ENCODE measurements at places on chromosomes 12 and 14. TPM values are rescaled to one million over a fixed set of nuclear protein-coding genes. Genes with fewer than 3 reads are reported as not detected.
A peak's percentile ranks its signal among the peaks of the same experiment; 100 is the strongest.

DNA sequence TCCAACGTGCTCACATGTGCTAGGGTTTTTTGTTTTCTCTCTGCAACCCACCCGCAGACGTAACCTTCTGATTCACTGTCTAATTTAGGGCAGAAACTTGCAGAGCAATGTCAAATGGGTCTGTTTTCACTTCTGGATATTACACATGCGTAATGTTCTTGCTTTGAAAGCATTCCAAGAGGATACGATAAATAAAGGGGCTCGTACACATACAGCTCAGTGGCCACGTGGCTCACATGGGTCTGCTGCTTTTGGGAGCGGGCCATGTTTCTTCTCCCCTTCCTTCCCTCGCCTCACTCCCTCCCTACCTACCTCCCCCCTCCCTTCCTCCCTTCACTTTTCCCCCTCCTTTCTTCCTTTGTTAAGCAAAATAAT lies 23.4 kb downstream of the CACNA1C start:
- DNase-seq: no peak

The COCH gene
- polyA plus RNA-seq: 0.66 TPM

The DUSP16 gene
- 4.2 TPM for polyA plus RNA-seq

GRCh38 chr14:56821805-56822610 lies 11.7 kb upstream of the OTX2 start:
- no peak for DNase-seq

- no peak for DNase-seq
Measured at GRCh38 chr12:51393676-51394545, 2.7 kb upstream of the GALNT6 start.

- no peak for DNase-seq
Measured at GRCh38 chr14:32635061-32635719, 303.5 kb upstream of the NPAS3 start.

The OR11H7 gene
- polyA plus RNA-seq: not detected

The RNF212B gene
- polyA plus RNA-seq: not detected

The SERPINA5 gene
- 13.2 TPM for polyA plus RNA-seq

- DNase-seq: peak; percentile 57
Measured at GRCh38 chr12:110844551-110845338, 2.0 kb upstream of the CCDC63 start.

DNA sequence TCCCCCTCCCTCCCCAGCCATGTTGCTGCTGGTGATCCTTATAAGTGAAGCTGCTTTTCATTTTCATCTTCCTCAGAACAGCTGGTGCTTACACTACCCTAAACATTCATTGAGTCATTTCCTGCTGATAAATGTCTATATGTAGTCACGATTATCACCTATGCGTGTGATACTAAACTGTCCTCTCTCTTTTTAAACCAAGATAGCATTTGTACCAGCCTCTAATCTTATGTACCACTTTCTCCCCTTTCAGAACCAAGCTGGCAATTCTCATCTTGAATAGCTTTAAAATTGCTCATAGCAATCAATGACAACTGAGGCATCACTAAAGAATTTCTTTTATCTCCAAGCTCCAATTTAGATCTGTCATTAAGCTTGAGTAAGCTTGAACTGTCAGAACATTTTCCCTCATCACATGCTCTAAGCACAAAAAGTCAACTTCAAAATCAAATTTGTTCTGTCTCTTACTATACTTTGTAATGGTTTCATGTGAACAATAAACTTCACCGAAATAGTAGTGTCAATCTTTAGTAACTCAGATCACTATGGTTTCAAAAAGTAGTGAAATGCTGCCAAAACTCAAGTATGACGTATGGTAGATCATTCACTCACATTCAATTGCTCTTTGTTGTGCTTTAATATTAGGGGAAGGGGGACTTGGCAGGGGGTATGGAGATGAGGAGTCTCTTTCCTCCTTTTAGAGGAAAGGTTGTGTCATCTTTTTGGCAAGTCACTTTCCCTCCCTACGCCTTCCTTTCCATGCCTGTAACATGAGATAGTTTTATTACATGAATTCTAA lies 178.1 kb upstream of the NOVA1 start:
- no peak for DNase-seq

The KCNC2 gene
- not detected for polyA plus RNA-seq

The ACSM4 gene
- not detected for polyA plus RNA-seq

GRCh38 chr14:106024983-106025604 lies 498.7 kb downstream of the TMEM121 start:
- no peak for DNase-seq

- DNase-seq: no peak
Measured at GRCh38 chr14:22994762-22995275, 12.5 kb upstream of the AJUBA start.

GRCh38 chr12:89960011-89960507 lies 251.4 kb upstream of the ATP2B1 start:
- no peak for DNase-seq

DNA sequence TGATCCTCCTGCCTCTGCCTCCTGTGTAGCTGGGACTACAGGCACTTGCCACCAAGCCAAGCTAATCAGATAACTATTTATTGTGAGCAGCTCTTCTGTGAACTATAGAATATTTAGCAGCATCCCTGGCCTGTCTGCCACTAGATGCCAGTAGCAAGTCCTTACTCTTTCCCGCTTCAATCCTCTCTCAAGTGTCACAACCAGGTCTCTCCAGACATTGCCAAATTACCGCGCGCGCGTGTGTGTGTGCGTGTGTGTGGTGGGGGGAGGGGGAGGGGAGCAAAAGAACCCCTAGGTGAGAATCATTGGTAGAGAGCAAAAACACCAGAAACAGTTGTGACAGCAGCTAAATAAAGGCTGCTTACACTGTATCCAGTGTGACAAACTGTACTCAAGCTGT lies 49.9 kb downstream of the PPP2R5E start:
- DNase-seq: peak; percentile 34

DNA sequence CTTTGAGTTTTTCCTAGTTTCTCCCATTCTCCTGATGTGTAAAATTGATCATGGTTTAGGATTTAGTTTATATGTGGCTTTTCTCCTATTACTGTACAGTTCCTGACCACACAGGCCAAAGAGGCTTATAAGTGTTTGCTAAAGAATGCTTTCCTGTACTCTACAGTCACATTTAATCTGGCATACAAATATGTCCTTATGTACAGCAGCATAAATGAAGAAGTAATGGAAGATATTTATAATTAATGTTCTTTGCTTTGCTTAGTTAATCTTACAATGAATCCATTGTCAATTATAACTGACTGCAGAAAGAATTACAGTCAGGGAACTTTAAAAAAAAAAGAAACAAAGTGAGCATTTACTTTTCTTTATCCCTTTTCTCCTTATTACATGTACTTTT lies 293.9 kb downstream of the KCNC2 start:
- no peak for DNase-seq

DNA sequence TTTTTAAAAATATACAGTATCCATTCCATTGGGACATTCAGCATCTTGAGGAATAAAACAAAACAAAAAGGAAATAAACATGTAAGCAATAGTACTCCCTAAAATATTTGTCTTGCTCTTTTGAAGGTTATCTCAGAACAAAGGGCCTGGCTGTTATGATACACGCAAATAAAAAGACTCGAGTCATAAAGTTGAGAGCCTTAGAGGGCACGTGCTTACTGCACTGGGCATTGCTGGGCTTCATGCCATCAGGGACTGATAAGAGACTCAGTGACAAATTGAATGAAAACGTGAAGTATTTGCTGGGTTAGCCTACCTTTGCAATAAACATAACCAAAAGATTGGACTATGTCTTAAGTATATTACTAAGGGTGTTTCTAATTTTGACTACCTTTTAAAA lies 118.9 kb downstream of the SLC35F4 start:
- no peak for DNase-seq

DNA sequence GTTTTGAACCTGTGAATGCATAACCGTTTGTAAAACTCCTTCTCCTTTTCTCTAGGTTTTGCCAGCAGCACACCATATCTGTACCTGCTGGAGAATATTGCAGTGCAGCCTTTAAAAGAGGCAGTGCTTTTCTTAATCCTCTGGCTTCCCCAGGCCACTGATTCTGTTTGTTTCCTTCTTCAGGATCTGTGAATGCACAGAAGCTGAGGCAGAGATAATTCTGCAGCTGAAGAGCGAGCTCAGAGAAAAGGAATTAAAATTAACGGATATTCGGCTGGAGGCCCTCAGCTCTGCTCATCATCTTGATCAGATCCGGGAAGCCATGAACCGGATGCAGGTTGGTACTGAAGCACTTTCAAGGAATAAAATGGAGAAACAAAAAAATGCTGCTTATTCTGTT lies 348.7 kb downstream of the NAV3 start:
- DNase-seq: no peak

DNA sequence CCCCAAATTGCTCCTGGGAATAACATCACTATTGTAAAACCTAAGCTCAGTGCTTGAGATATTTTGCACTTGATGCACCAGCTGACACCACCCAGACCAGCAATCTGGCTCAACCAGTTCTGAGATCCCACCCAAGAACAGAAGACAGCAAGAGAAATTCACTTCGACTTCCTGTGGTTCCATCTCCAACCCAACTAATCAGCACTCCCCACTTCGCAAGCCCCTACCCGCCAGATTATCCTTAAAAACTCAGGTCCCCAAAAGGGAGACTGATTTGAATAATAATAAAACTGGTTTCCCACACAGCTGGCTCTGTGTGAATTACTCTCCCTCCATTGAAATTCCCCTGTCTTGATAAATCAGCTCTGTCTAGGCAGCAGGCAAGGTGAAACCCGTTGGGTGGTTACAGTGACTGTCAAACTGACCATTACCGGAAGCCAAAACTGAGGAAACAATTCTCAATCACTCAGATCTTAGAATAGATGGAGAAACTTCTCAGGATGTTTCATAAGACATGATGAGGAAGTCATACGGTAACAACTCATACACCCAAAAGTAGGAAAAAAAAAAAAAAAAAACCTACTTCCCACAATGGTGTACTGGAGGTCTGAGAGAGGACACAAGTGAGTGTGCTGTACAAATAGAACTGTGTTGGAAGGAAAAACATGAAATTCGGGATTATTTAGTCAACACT lies 92.4 kb downstream of the TMTC1 start:
- DNase-seq: no peak

The HOXC13 gene
- not detected for polyA plus RNA-seq

- no peak for DNase-seq
Measured at GRCh38 chr14:83883732-83884131, 1646.2 kb upstream of the FLRT2 start.

DNA sequence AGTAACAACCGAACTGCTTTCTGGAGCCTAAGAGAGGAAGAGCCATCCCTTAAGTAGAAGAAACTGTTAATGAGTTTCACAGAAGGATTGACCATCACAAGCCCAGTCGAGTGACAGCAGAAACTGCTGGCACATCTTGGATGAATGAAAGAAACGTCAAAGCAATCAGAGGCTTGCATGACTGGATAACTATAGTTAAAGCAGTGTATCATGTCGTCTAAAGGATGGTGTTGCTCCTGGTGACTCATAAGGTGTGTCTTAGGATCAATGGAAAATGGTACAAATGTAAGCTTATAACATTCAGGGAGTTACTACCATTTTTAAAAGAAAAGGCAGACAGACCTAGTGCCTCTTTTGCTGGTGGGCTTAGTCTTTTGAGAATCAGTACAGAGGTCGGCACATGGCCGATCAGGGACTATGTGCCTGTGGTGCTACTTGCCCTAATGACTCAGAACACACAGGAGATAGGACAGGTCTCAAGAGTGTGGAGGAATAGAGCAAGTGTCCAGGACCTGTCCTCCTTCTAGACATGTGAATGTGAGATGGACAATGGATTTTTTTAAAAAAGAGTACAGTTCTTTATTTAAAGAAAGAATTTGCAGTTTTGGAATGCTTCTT lies 55.7 kb downstream of the TMX1 start:
- no peak for DNase-seq

GRCh38 chr14:85590784-85591183 lies 60.8 kb downstream of the FLRT2 start:
- DNase-seq: no peak

The DIO3 gene
- 0.34 TPM for polyA plus RNA-seq

The TMPRSS12 gene
- polyA plus RNA-seq: not detected

The KRT73 gene
- not detected for polyA plus RNA-seq

GRCh38 chr12:29756741-29757390 lies 26.9 kb downstream of the TMTC1 start:
- DNase-seq: no peak

The GRIP1 gene
- polyA plus RNA-seq: 2.3 TPM

DNA sequence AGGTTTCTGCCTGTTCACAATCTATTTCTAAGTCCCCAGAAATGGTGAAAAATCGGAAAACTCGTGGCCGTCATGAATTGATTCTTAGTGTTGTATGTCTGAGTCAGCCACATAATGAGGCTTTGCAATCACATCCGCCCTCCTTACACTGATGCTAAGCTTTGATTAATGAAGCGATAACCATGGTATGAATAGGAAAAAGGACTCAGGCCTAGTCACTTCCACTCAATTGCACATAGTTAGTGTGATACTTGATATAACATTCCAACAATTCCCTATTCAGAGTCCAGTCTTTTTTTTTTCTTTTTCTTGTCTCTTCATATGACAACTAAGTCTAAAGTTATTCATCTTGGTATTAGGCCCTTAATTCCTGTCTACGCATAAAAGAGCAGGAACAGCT lies 1231.0 kb downstream of the VRK1 start:
- DNase-seq: no peak

DNA sequence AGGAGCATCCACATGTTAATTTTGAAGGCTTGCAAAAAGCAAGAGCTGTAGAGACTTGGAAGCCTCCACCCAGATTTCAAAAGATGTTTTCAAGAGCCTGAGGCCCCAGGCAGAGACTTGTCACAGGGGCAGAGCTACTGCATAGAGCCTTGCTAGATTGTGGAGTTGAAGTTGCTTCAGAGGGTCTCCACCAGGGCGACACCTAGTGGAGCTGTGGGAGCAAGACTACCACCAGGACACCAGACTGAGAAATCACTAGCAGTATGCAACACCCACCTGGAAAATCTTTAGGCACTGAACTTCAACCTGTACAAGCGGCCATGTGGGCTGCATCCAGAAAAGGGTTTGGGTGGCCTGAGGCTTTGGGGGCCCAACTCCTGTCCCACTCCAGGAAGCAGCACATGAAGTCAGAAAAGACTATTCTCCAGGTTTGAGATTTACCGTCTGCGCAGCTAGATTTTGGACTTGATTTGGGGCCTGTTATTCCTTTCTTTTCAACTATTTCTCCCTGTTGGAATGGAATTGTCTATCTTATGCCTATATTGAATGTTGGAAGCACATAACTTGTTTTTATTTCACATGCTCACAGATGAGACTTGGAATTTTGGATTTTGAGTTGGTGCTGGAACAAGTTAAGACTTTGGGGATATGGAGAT lies 508.6 kb downstream of the FLRT2 start:
- peak; percentile 19 for DNase-seq

- DNase-seq: no peak
Measured at GRCh38 chr12:61915420-61915819, 344.8 kb upstream of the USP15 start.

The AICDA gene
- polyA plus RNA-seq: not detected

The SLC39A5 gene
- polyA plus RNA-seq: 0.18 TPM

- DNase-seq: peak; percentile 79
Measured at GRCh38 chr12:2301531-2302461, 249.0 kb downstream of the CACNA1C start.

GRCh38 chr14:70318635-70319013 lies 40.9 kb downstream of the COX16 start:
- no peak for DNase-seq

All from right cardiac atrium (tissue), 5 donors.